ENCODE measurements at places on chromosomes 7 and 10. TPM values are rescaled to one million over a fixed set of nuclear protein-coding genes. Genes with fewer than 3 reads are reported as not detected.

GRCh38 chr7:117808341-117808757, 64.9 kb downstream of the CTTNBP2 start:
- no peak for DNase-seq
- H3K4me1 ChIP-seq: peaks cover 21% of the 10 kb centered on the region
- no peak overlapping the region for H3K27ac ChIP-seq
- H3K27me3 ChIP-seq: no peaks in the 10 kb centered on the region

- no peaks in the 10 kb centered on the region for H3K27me3 ChIP-seq
- H3K4me3 ChIP-seq: no peak overlapping the region
- DNase-seq: no peak
- H3K4me1 ChIP-seq: peaks cover 19% of the 10 kb centered on the region
Observed at GRCh38 chr10:127911218-127911866, 4.4 kb downstream of the PTPRE start.

DNA sequence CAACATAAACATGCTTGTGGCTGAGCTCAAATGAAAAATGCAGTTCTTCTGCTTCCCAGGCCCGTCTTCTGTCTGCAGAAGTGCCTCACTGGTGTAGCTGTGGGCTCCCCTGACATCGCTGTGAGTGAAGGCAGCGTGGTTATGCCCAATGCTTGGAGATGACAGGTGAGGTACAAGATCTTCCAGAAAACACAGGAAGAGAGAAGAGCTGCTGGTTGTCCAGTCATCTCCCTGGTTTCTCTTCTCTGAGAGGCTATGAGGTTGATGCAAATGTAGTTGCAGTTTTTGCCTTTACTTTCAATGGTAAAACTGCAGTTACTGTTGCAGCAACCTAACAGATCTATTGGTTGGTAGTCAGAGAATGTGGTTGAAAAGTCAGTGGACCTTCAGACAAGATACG, 223.6 kb downstream of the GATA3 start:
- H3K27me3 ChIP-seq: no peaks in the 10 kb centered on the region
- no peaks in the 10 kb centered on the region for H3K4me1 ChIP-seq
- H3K36me3 ChIP-seq: no peaks in the 10 kb centered on the region
- H3K27ac ChIP-seq: no peak overlapping the region
- no peak for DNase-seq

GRCh38 chr10:99654390-99655175, 4.7 kb upstream of the ENTPD7 start:
- DNase-seq: no peak
- H3K36me3 ChIP-seq: no peaks in the 10 kb centered on the region
- H3K27me3 ChIP-seq: no peaks in the 10 kb centered on the region
- no peak overlapping the region for H3K27ac ChIP-seq
- peaks cover 8% of the 10 kb centered on the region for H3K4me1 ChIP-seq

PRPS1L1 gene
- not detected for total RNA-seq
